ENCODE measurements at places on chromosomes 1 and 21. TPM values are rescaled to one million over a fixed set of nuclear protein-coding genes. Genes with fewer than 3 reads are reported as not detected.

Gene DEPDC1
- total RNA-seq, result 8.8 TPM

Gene SMIM11
- total RNA-seq, result 11.8 TPM

Gene DPT
- 4.1 TPM for total RNA-seq

Gene PBX1
- 39.8 TPM for total RNA-seq

Gene AADACL3
- not detected for total RNA-seq

Gene KPRP
- total RNA-seq, result not detected

Gene INSRR
- total RNA-seq, result not detected

Gene KIAA1614
- total RNA-seq, result 8.1 TPM

Gene CYP4X1
- not detected for total RNA-seq

Gene ALPL
- 1.5 TPM for total RNA-seq

Gene IL23R
- total RNA-seq, result not detected

Gene SPATA45
- total RNA-seq, result 0.51 TPM

Gene RGS8
- total RNA-seq, result not detected

Gene FAM163A
- total RNA-seq, result not detected

Gene PIGM
- 4.5 TPM for total RNA-seq

Gene OR2L5
- not detected for total RNA-seq

Gene CHRM3
- under 0.01 TPM for total RNA-seq

Gene FAM177B
- not detected for total RNA-seq

Gene CLCN6
- 19.3 TPM for total RNA-seq

Gene C4BPA
- total RNA-seq, result not detected

Gene DNAI4
- 12.1 TPM for total RNA-seq

Gene RGS21
- not detected for total RNA-seq
